Vagina (tissue), 2 donors: ENCODE measurements at places on chromosomes 6 and 20. TPM values are rescaled to one million over a fixed set of nuclear protein-coding genes. Genes with fewer than 3 reads are reported as not detected.

Gene DEF6
- total RNA-seq, result 23.1 TPM

Gene MATN4
- total RNA-seq, result not detected

Gene GJA10
- total RNA-seq, result not detected

- DNase-seq, result no peak
- H3K27me3 ChIP-seq, result no peaks in the 10 kb centered on the region
- H3K36me3 ChIP-seq, result no peaks in the 10 kb centered on the region
- no peak overlapping the region for H3K27ac ChIP-seq
Measured at GRCh38 chr6:35140639-35141006, 516 bp downstream of the TCP11 start.

DNA sequence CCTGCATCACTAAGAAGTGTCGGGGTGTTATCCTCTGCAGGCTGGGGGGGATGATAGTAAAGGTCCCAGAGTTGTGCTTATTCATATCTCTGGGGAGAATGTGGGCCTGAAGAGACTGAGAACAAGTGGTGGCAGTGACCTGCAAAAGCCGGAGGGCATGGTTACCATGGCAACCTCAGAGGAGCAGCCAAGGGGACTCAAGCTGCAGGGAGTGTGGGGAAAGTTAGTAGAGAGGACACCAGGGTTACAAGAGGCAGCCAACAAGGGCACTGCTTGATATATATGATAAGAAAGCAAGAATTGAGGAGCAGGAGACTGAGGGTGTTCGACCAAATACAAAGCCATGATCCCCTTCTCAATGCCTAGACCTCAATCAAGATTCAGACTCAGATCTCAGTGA lies 46.1 kb downstream of the HLA-F start:
- no peaks in the 10 kb centered on the region for H3K36me3 ChIP-seq
- H3K4me3 ChIP-seq, result no peak overlapping the region
- H3K27ac ChIP-seq, result no peak overlapping the region
- no peaks in the 10 kb centered on the region for H3K27me3 ChIP-seq
- no peak for DNase-seq

- H3K27me3 ChIP-seq, result no peaks in the 10 kb centered on the region
- no peak for DNase-seq
- no peak overlapping the region for H3K4me3 ChIP-seq
- peak overlapping the region; percentile 15 for H3K27ac ChIP-seq
Measured at GRCh38 chr6:111761783-111762312, 111.4 kb downstream of the FYN start.

- H3K27ac ChIP-seq, result no peak overlapping the region
- no peaks in the 10 kb centered on the region for H3K36me3 ChIP-seq
- H3K4me1 ChIP-seq, result peaks cover 40% of the 10 kb centered on the region
- H3K4me3 ChIP-seq, result no peak overlapping the region
- H3K27me3 ChIP-seq, result no peaks in the 10 kb centered on the region
Measured at GRCh38 chr20:43939762-43940121, 25.1 kb downstream of the TOX2 start.

GRCh38 chr20:47578543-47578942 lies 76.9 kb downstream of the NCOA3 start:
- H3K27ac ChIP-seq, result no peak overlapping the region
- DNase-seq, result no peak
- H3K27me3 ChIP-seq, result no peaks in the 10 kb centered on the region
- H3K36me3 ChIP-seq, result no peaks in the 10 kb centered on the region
- no peak overlapping the region for H3K4me3 ChIP-seq

- no peak overlapping the region for H3K27ac ChIP-seq
- H3K4me3 ChIP-seq, result no peak overlapping the region
- no peak for DNase-seq
- H3K4me1 ChIP-seq, result no peaks in the 10 kb centered on the region
- no peaks in the 10 kb centered on the region for H3K36me3 ChIP-seq
Measured at GRCh38 chr20:48808382-48809034, 19.3 kb downstream of the PREX1 start.

DNA sequence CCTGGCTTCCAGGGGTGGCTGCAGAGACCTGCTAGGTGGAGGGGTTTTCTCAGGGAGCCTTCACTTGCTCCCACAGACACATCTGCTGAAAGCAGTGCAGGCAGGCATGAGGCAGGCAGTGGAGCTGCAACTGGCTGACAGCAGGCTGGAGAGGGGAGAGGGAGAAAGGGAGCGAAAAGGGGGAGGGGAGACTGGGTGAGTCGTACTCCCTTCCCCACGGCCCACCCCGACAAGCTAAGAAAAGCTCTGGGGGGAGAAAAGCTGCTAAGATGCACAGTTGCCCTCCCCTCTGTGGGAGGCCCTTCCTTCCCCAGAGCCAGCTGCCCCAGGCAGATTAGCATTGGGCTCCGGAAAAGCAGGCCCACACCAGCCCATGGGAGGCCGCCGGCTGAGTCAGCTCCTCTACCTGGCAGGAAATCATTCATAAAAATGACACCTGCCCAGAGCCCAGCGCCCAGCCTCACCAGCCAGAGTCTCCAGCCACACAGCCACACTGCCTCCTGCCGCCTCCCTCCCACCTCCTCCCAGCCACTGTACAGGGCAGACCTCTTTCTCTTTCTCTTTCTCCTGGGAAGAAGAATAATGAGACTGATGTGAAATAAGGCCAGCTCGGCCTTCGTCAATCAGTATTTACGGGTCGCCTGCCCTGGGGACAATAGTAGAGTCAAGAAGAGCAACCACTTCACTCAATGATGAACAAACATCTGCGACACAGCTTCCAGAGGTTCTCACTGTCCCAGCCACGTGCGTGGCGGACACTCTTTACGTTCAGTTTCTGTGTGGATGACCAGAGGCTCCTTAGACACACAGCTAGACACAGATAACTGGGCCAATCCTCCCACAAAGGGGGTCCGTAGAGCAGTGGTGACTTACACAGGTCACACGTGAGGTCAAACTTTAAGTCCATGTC lies 7.7 kb upstream of the C20orf203 start:
- no peak for DNase-seq
- H3K4me1 ChIP-seq, result peaks cover 18% of the 10 kb centered on the region
- H3K4me3 ChIP-seq, result no peak overlapping the region
- H3K27me3 ChIP-seq, result no peaks in the 10 kb centered on the region

- H3K4me3 ChIP-seq, result peak overlapping the region; percentile 1
- H3K36me3 ChIP-seq, result no peaks in the 10 kb centered on the region
- no peak overlapping the region for H3K27ac ChIP-seq
- no peak for DNase-seq
- no peaks in the 10 kb centered on the region for H3K27me3 ChIP-seq
Measured at GRCh38 chr6:73180763-73181619, 44.3 kb downstream of the KHDC1L start.
